Stimulated activated CD8-positive, alpha-beta memory T cell treated with anti-CD3 and anti-CD28 coated beads, Interleukin-7, amount 100 ng/mL, for 1 hour (primary cell): ENCODE measurements at places on chromosomes 7 and 10.

DNA sequence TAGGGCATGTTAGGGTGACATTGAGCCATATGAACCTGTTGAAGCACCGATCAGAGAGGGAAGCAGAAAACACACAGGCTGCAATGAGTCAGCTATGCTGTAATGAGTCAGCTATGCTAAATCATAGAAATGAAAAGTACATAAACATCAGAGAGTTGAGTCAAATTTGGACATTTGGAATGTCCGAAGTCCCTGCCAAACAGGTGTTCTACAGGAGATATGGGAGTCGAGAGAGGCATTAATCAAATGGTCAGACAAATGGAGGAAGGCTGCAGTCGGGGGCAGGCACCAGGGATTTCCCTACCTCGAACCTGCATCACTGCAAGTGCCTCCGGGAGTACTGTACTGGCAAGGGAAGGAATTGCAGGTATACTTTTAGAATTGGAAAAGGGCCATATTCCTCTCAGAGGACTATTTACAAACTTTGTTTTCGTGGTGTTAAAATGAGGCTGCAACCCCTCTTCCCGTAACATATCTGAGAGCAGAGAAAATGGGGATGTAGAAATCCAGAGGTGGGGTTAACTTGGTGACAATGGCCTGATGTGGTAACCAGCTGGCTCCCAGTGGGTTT lies 8.8 kb upstream of the ZC3HAV1 start:
- DNase-seq = no peak

- DNase-seq = no peak
These were observed 307.2 kb downstream of the SNX13 start for GRCh38 chr7:17633067-17633466.

GRCh38 chr7:48421357-48421756 lies 250.1 kb downstream of the ABCA13 start:
- DNase-seq = no peak

DNA sequence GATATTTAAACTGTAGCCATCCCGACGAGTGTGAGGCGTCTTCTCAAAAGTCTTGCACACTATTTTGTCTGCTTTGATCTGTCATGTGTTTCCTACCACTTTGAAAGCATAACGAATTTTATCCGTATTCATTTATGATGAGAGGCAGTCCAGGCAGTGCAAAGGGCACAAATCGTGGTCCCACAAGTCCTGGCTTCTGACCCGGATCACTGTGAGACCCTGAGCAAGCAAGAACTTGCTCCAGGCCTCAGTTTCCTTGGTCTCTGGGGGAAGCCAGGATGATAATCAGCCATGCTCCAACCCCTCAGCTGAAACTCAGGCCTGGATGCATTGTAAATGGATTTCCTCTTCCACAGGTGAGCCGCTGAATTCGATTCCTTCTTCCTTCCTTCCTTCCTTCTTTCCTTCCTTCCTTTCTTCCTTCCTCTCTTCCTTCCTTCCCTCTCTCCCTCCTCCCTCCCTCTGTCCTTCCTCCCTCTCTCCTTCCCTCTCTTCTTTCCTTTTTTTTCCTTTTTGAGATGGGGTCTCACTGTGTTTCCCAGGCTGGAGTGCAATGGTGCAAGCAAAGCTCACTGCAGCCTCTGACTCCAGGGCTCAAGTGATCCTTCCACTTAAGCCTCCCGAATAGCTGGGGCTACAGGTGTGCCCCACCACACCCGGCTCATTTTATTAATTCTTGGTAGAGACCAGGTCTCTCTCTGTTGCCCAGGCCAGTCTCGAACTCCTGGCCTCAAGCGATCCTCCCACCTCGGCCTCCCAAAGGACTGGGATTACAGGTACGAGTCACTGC lies 18.4 kb upstream of the ZKSCAN1 start:
- no peak for DNase-seq

GRCh38 chr10:132368391-132368790 lies 28.6 kb upstream of the PWWP2B start:
- DNase-seq = no peak

DNA sequence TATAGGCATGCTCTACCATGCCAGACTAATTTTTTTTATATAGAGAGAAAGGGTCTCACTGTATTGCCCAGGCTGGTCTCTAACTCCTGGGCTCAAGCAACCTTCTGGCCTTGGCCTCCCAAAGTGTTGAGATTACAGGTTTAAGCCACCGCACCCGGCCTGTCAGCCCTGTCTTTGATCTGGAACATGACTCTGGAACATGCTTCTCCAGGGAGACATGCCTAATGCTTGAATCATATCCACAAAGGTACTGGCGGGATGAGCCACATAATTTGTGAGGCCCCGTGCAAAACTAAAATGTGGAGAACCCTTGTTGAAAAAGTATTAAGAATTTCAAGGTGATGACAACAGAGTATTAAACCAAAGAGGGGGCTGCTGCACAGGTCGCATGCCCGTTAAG lies 282.8 kb downstream of the ARHGAP12 start:
- no peak for DNase-seq
